Prostate gland (tissue), 2 donors: ENCODE measurements at places on chromosomes 5 and 9. TPM values are rescaled to one million over a fixed set of nuclear protein-coding genes. Genes with fewer than 3 reads are reported as not detected.

The KIF12 gene
- 21.5 TPM for total RNA-seq

The PDCD1LG2 gene
- not detected for total RNA-seq

The UNC13B gene
- 63.8 TPM for total RNA-seq

The CAVIN4 gene
- 0.50 TPM for total RNA-seq

The FOXD1 gene
- total RNA-seq = 1.6 TPM

The IRGM gene
- not detected for total RNA-seq

The COL5A1 gene
- total RNA-seq = 36.0 TPM

The IFNA21 gene
- total RNA-seq = not detected

The TBC1D9B gene
- 163 TPM for total RNA-seq

The PRR16 gene
- 3.5 TPM for total RNA-seq

The FRMD3 gene
- total RNA-seq = 3.4 TPM

The HSPA5 gene
- 215 TPM for total RNA-seq

The BARHL1 gene
- total RNA-seq = not detected

The CER1 gene
- not detected for total RNA-seq

The SH3GL2 gene
- 8.2 TPM for total RNA-seq

The SAXO1 gene
- total RNA-seq = 0.36 TPM

The IL4 gene
- not detected for total RNA-seq

The SYNPO gene
- total RNA-seq = 13.7 TPM

The GABRA6 gene
- total RNA-seq = 6.1 TPM

The PAPPA gene
- 0.27 TPM for total RNA-seq

The LVRN gene
- total RNA-seq = not detected

The SLC36A3 gene
- not detected for total RNA-seq
